T-cell (primary cell): ENCODE measurements at places on chromosomes 1 and 21.

- DNase-seq = no peak
Observed at GRCh38 chr1:202306535-202307345, 35.0 kb downstream of the UBE2T start.

- DNase-seq = no peak
Observed at GRCh38 chr1:59707178-59707791, 107.5 kb upstream of the HOOK1 start.

DNA sequence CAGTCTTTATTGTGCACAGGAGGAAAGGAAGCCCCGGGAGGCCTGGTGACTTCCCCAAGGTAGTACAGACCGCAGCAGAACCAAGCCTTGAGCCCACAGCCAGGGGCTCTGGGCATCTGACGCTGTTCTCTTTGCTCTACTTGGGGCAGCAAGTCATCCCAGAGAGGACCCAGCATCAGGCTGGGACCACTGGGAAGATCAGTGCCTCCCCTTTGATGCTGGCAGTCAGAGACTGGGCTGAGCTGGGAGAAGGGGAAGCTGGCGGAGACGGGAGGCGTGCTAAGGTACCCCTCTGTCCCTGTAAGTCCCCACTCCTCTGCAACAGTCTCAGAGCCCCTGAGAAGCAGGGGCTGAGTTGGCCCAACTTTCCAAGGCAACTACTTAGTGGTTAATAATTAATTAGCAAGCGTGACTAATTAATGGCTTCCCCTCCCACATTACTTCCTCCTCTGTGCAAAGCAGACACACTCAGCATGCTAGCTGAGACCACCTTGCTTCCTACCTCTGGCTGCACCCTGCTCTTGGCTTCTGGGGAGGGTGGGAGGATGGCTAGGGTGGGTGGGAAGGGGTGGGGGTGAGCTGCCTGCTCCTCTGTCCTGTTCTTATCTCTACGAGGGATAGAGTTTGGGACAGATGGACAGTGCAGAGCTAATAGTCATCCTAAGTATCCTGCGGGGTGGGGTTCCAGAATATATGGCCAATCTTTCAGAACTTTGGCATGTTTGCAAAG, 1.3 kb downstream of the INAVA start:
- no peak for DNase-seq

DNA sequence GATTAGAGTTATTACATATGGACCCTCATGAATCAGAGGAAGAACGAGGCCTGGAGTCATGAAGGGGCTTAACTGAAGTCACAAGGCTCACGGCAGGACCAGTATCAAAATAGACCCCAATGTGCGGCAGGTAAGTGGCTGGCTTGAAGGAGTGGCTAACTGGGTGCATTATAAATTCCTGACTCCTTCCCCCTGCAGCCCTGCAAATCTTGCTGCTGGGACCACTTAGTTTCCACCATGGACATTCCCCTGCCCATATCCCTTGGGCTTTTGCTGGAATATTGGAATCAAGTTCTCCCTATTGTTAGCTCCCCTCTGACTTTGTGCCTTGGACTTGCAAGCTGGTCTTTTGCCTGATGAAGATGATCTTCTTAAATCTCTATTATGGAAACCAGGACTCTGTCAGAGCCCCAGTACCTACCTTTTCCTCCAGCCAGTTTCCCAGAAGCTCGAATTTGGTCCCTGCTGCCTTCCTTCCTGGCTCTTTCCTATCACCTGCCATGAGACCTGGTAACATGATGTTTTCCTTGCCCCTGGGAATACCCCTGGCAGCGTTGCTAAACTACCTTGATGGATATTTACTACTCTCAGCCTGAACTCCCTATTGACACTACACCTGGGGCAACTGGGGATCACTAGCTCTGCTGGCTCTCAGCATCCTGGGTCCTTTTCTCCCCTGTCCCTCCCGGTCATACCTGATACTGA, 156.0 kb upstream of the JUN start:
- DNase-seq = no peak

DNA sequence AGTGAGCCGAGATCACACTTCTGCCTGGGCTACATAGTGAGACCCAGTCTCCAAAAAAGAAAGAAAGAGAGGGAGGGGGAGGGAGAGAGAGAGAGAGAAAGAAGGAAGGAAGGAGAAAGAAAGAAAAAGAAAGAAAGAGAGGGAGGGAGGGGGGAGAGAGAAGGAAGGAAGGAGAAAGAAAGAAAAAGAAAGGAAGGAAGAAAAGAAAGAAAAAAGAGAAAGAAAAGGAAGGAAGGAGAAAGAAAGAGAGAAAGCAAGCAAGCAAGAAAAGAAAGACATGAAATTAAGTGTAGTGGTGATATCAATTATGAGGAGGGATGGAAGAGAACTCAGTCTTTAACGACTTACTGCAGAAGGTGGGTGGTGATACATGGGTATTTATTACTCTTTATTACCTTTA, 38.5 kb downstream of the CA6 start:
- DNase-seq = no peak

DNA sequence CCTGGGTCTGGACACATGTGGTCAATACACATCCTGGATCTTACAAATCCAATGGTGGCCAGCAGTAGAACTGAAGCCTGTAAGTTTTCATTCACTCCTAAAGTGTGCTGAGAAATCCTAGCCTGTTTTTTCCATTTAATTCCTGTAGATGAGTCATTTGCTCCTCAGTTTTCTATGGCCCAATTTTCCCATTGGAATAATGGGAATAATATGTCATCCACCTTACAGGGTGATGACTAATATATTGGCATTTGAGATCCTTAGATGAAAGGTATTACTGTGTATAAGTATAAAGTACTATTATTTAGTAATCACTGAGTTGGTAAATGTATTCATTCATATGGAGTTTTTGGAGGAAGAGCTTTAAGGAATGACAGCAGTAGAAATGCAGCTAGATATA, 89.7 kb upstream of the ADAR start:
- DNase-seq = no peak

GRCh38 chr1:8285965-8286364, 31.9 kb upstream of the SLC45A1 start:
- DNase-seq = no peak

GRCh38 chr1:55774446-55774845, 559.3 kb upstream of the USP24 start:
- DNase-seq = no peak

DNA sequence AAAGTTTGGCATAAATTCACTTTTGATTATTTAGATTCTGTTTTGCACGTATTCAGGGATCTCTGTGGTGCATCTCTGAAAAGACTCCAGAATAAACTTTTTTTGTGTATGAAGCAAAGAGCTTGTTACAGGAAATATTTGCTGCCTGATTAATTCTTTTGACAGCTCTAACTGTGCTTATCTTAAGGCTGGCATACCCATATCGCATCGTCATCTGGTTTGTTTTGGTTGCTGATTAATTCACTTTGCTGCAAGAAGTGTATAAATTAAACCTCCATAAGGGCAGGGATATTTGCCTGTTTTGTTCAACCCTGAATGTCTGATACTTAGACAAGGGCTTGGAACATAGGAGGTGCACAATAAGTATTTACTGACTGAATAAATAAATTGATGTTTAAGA, 17.5 kb upstream of the DUSP10 start:
- DNase-seq = no peak

GRCh38 chr1:219266524-219266923, 92.8 kb downstream of the LYPLAL1 start:
- DNase-seq = no peak

GRCh38 chr1:214632091-214632490, 29.1 kb downstream of the CENPF start:
- peak; percentile 50 for DNase-seq

DNA sequence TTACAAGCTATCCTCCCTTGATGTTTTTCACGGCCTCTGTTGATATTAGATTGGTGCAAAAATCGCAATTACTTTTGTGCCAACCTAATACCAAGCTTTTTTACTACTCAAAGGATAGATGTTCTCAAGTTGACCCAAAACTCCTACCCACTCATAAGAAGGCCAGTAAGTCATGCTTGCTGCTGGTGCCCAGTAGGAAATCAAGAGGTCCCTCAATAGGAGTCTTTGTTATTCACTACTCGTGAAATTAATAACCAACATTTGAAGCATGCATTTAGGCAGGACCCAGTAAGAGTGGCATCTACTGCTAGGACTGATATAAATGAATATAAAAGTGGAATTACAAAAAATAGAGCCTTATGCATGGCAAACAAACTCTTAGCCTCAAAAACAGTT, 52.6 kb downstream of the APP start:
- DNase-seq = no peak

DNA sequence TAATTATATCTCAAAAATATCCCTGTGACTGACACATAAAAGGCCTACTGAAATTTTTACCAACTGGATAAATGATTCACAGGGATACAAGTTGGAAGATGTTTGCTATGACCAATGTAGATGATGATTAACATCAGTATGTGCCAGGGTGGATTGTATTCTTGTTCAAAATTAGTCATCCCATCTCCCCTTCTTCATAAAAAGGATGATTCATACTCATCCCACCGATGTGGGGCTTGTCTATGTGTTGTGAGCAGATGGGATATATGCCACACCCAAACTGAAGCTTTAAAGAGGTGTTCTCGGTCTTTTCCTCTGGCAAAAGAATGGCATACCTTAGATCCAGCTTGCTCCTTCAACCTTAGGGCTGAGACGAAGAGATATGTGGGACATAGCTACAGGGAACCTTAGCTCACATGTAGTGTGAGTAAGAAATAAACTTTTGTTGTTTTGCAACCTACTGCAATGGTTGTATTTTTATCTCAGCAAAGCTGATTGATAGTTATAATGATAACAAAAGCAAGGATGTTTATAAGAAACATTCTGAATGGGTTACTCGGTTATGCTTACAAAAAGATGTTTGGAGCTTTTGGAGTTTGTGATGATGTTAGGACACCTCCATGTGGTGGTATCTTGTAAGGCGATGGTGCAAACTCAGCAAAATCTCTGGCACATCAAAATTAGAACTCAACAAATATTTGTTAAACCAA, 29.4 kb downstream of the SPATA17 start:
- DNase-seq = no peak

DNA sequence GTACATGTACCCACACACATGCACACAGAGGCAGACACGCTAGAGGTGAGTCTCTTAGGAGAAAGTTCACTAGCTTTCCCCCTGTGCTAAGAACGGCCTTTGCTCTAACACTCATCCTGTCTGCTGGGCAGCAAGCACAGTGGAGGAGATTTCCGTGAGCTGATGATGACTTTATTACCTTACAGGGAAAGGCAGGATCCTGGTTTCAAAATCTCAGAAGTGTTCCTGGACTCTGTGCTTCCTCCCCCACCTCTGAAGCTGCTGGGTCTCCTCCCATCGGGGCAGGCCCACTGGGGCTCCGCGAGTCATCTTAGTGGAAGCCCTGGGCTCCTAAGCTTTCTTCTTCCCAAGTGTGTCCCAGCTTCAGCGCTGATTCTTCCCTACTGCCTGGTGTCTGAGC, 2.7 kb downstream of the FAM3B start:
- no peak for DNase-seq
